ENCODE measurements at places on chromosomes 16 and 17.
A peak's percentile ranks its signal among the peaks of the same experiment; 100 is the strongest.

DNA sequence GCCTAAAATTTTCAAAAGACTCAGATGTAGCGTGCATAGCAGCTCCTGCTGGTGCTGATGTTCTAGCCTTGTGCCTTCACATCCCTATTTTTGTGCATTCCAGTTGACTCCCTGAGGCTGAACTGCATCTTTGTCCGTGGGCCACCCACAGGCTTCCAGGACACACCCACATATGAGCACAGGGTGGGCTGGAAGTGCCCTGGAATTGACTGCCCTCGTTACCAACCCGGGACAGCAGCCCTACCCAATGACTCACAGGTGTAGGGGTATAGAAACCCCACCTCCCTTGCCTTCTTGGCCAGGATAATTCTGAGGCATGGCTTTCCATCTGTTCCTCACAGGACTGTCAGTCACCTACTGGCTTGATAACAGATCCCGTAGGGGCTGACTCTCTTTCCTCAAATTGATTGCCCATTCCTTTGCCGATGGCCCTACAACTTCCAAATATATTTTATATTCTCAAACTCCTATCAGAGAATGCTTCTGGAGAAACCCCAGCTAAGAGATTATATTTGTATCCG, 65.9 kb upstream of the CDH13 start:
- no peak for DNase-seq

DNA sequence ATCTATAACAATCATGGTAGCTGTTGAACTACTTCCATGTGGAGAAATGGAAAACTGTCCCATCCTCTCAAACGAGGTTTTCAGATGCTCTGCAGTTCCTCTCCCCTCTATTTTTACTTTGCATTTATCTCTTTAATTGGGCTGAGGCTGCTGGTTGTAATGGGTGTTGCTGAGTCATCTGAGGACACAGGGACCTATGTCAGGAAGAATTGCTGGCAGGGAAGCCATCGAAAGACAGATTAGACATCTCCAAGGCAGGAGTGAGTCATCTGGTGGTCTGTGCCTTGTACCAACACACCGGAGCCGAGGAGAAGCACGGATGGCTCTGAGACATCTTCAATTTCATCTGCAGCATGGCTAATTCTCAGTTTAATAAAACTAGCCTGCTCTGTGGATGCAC, 394.5 kb downstream of the GRIN2A start:
- DNase-seq, result no peak

- DNase-seq, result no peak
Measured at GRCh38 chr16:66335704-66336329, 30.7 kb upstream of the CDH5 start.

GRCh38 chr16:8958344-8959167, 5.2 kb downstream of the USP7 start:
- DNase-seq, result no peak

DNA sequence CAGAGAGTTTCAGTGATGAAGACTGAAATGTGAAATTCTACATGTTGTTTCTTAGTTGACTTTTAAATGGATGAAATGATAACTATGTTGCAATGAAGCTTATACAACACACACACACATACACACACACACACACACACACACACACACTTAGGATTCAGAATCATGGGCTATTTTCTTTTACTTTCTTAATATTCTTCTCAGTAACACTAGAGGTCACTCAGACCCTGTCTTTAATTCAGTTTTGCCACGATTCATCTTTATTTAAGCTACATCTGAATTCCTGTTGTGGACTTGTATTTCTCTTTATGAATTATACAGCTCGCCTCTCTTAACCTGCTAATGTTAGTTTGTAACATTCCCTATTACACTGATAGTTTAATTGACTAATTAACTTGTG, 109.6 kb upstream of the GOT2 start:
- no peak for DNase-seq

DNA sequence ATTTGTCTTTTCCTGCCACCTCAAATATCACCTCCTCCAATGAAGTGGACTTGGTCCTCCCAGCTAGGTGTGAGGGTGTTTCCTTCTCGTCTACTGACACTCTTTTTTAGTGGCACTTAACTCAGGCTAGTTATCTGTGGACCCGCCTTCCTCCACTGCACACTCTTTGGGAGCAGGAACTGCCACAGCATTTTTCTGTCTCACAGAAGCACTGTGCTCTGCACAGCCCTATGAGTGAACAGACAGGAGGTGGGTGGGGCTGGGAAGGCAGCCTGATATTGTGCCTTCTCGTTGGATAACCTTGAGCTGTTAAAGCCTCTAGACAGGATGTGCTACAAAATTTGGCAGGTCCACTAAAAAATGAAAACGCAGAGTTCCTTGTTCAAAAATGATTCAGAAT, 31.9 kb upstream of the HOXB13 start:
- no peak for DNase-seq

DNA sequence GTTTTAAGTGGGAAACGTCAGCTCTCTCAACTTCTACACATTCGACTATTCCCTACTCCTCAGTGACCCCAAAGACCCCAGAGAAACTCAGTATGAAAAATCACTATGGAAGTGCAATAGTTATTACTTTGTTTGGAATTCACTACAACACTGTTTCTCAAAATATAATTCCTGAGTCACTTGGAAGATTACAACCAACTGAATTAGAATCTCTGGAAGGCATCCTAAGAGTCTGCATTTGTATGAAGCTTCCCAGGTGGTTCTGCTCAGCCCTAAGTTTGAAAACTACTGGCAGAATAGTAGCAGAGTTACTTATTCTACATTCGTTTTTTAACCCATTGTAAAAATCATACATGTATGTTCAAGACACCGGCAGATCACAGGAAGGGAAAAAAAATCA, 525.6 kb downstream of the MAF start:
- no peak for DNase-seq

- DNase-seq, result no peak
Measured at GRCh38 chr17:14156689-14157088, 80.0 kb downstream of the CDRT15 start.

DNA sequence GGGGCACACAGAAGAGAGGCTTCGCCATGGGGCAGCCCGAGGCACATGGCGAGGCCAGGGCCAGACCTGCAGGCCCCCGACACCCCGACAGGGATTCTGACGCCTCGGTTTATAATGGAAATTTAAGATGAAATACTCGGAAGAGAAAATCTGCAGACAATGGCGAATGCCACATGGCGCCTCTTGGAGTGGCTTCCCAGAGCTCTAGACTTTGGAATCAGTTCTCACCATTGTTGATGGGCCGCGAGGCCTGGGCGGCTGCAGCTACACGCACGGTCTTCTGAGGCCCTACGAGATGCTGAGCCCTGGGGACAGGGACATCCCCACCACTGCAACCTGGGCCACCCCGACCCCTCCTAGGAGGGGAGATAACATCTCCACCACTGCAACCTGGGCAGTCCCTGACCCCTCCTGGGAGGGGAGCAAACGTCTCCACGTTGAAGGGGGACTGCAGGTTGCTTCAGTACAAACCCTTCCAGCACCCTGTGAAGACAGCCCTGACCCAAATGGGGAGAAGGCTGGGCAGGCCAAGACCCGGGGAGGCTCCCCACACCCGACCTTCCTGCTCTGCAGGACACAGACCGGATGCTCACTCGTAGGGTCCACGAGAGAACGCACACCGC, 56.9 kb downstream of the LMF1 start:
- no peak for DNase-seq

- no peak for DNase-seq
Measured at GRCh38 chr17:43094129-43094835, 30.9 kb downstream of the BRCA1 start.

DNA sequence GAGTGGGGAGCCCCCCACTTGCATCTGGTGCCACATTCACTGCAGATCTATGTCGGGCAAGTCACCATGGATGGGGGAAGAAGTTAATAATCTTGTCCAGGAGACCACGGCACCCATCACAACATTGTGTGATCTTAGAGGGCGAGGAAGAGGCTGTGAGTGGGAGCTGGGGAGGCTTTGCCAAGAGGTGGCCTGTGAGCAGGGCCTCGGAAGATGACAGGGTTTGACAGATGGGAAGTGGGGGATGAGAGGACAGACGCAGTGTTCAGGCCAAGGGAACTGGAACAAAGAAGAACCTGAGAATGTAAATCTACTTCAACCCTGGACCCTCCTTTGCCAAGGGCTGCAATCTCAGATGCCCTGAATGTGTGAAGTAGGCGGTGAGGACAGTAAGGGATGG, 12.4 kb downstream of the ACE start:
- no peak for DNase-seq

- DNase-seq, result no peak
Measured at GRCh38 chr17:70121126-70121525, 46.1 kb downstream of the KCNJ16 start.

DNA sequence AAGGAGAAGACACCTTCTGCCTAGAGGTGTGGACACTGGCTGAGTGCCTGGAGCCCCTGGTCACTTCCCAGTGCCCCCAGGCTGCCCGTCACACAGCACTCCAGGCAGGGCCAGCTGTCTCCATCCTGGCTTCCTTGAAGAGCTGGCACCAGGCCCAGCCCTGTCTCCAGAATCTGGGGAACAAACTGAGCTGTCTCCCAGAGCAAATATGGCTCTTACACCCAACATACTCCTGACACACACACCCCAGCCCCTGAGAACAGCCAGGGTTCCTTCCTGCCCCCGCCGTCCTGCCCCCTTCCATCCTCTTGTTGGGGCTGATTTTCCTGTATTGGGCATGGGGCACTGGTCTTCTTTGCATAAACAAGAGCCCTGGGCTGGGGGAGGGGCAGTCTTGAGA, 9.1 kb downstream of the NHERF1 start:
- DNase-seq, result no peak

GRCh38 chr16:82735186-82735585, 108.4 kb downstream of the CDH13 start:
- no peak for DNase-seq

- DNase-seq, result no peak
Measured at GRCh38 chr16:24045641-24046040, 209.9 kb downstream of the PRKCB start.

DNA sequence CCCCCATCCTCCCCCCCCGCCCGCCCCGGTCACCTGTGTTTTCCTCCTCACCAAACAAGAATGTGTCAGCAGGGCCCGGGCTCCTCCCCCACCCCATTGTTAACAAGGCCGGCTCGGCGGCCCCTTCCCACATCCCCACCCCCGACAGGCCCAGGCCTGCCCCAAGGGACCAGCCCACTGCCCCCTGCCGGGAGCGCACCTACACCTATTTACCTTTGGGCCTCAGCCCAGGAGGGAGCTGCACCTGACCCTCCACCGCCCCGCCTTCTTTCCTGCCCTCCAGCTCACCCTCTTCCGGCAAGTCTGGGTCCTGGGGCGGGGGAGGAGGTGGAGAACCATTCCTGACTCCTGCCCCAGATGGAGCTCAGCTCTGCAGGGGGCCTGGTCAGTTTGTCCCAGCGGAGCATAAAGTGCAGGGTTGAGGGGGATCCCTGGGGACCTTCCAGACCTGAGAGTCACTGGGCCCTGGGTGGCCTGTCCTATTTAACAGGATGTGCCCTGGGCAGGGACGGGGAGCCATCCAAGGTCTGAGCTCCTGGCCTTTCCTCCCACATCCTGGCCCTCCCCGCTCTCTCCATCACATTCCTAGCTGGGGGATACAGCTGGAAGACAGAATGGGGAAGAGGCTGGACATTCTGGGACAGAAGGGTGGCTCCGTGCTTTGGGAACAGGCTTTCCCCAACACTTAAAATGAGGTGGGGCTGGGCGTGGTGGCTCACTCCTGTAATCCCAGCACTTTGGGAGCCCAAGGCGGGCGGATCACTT, 8.3 kb downstream of the FOXJ1 start:
- no peak for DNase-seq

GRCh38 chr17:51224402-51225262, 35.2 kb downstream of the MBTD1 start:
- DNase-seq, result no peak

- peak; percentile 26 for DNase-seq
Measured at GRCh38 chr16:50313596-50314478, 47.5 kb downstream of the ADCY7 start.

GRCh38 chr16:9003322-9003721, 39.6 kb upstream of the USP7 start:
- no peak for DNase-seq

DNA sequence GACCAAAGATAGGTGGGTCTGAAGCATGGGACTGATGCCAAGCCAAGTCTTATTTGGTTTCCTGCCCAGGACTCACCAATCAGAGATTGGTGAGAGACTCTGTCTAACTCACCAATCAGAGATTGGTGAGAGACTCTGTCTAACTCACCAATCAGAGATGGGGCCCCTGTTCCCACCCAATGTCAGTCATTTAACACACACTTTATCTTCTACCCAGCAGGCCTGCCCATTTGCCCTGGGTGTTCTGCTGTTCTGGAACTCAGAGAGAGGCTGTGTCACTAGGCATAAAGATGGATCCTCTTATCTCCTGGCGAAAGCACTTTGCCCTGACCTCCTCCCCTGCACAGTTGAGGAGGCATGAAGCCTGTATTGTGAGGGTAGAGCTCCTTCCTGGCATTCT, 5.4 kb upstream of the RHOT1 start:
- DNase-seq, result no peak

GRCh38 chr16:61820398-61820797, 215.8 kb downstream of the CDH8 start:
- DNase-seq, result no peak

- DNase-seq, result no peak
Measured at GRCh38 chr17:13160790-13161189, 143.0 kb upstream of the ELAC2 start.

DNA sequence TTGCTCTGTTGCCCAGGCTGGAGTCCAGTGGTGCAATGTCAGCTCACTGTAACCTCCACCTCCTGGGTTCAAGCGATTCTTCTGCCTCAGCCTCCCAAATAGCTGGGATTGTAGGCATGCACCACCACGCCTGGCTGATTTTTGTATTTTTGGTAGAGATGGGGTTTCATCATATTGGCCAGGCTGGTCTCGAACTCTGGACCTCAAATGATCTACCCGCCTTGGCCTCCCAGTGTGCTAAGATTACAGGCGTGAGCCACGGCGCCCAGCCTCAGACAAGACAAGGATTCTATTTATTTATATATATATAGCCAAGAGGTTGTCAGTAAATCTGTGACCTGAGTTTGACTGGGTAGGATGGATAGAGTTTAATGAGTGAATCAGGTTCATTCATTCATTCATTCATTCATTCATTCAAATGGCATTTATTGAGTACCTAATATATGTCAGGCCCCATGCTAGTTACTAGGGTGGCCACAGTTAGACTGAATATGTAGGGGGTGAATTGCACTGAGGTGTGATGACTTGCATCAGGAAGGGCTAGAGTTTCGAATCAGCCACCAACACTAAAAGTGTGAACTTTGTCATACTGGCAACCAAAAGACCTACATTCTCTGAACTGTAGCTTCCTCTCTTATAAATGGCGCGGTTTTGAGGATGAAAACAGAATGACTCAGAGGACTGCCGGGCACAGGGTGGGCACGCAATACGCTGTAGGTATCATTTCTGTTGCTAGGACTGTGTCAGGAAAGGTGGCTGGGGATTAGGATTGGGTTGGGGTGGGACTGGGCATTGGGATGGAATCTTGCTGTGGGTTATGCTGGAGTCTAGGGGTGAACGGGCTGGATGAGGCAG, 37.8 kb downstream of the ITGAE start:
- DNase-seq, result no peak

- no peak for DNase-seq
Measured at GRCh38 chr16:59459806-59460205, 725.7 kb upstream of the GOT2 start.

Data from activated CD8-positive, alpha-beta memory T cell treated with anti-CD3 and anti-CD28 coated beads for 4 hours (primary cell).